Calu3 (cell line): ENCODE measurements at places on chromosomes 16 and 17. TPM values are rescaled to one million over a fixed set of nuclear protein-coding genes. Genes with fewer than 3 reads are reported as not detected.

Gene PRAC1
- total RNA-seq, result not detected in 2 replicates

Gene KRT31
- not detected in 2 replicates for total RNA-seq

GRCh38 chr16:20910781-20911321, 10.3 kb downstream of the LYRM1 start:
- DNase-seq, result no peak

DNA sequence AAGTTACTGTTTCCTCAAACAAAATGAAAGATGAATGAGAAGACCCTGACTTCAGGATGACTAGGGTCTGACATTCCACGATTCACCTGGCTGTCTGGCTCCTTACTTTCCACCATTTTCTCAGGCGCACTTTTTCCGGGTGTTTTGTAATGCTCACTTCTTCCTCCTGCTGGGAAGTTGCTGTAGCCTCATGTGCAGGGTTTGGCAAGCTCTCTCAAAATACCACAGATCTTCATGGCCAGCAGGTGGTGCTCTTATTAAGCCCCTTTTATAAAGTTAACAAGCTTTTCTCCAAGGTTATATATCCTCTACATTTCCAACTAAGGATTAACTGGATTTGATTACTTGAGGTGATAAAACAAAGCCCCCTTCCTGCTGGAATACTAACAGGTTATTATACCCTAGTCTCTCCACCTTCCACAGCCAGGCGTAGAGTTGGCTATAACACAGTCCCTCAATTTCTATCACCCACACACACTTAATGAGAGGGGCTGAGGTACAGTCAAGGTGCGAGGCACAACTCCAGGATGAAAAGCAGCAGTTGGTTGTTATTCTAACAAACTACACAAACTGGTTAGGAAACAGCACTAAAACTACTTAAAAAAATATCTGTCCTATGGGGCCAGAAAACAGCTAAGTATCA, 45.4 kb downstream of the STH start:
- peak; percentile 83 for DNase-seq

GRCh38 chr17:45129426-45129939, 2.8 kb downstream of the PLCD3 start:
- no peak for DNase-seq
